ENCODE measurements at places on chromosomes 1 and 21.
A peak's percentile ranks its signal among the peaks of the same experiment; 100 is the strongest.

DNA sequence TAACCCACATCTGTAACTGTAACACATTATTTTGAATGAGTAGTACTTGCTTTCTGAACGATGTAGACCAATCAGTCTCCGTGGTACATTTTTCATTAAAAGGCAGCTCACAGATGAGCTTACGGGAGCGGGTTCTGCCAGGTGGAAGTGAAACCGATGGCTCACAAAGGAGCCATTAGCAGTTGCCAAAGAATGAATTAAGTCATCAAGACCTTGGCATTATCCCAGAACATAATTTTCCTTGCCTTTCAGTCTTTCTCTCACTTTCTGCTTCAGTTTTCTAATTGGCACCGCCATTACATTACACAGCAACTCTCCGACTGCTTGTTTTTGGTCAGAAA lies 33.5 kb upstream of the UTS2 start:
- DNase-seq = no peak

GRCh38 chr1:110380672-110381283 lies 10.0 kb downstream of the SLC16A4 start:
- DNase-seq = no peak

GRCh38 chr1:154485106-154485505 lies 16.9 kb upstream of the TDRD10 start:
- DNase-seq = no peak

GRCh38 chr1:228393268-228393701 lies 13.3 kb downstream of the TRIM11 start:
- no peak for DNase-seq

- DNase-seq = no peak
Measured at GRCh38 chr1:115505148-115505571, 136.6 kb upstream of the VANGL1 start.

DNA sequence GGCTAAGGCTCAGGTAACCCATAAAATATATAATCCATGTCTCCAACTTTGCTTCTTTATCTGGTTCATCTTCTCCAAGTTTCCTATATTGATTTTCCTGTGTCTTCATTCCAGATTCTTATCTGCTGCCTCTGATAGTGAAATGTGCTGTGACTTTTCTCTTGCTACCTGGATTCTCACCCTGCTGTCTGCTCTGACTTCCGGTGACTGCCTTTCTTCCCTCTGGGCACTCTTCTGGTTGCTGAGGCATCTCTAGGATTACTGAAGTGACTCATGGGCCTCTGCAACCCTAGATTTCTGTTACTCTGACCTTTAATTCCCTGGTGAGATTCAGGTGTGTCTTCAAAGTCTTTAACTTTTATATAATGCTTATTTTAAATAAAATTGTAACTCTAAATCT lies 46.9 kb downstream of the GIPC2 start:
- DNase-seq = no peak

DNA sequence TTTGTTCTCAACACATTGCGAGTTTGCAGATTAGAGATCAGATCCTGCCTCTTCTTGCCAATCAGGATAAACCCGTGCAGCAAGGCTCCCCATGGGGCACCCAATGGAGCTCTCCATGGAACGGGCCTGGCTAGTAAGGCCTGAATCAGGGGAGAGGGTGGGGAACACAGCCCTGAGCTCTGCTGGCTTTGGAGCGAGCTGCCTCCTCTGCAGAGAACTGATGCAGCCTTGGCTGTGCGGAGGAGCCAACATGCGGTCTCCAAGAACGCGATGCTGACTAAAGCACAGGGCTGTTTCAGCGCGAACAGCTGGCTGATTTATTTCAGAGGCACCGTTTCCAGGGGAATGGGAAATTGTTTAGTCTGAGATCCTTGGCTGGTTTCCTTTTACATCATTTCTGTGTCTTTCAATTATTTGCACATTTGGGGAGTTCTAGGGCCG lies 139.7 kb downstream of the TSEN15 start:
- DNase-seq = peak; percentile 92

GRCh38 chr1:198157847-198158725 lies 1.3 kb downstream of the NEK7 start:
- DNase-seq = no peak

DNA sequence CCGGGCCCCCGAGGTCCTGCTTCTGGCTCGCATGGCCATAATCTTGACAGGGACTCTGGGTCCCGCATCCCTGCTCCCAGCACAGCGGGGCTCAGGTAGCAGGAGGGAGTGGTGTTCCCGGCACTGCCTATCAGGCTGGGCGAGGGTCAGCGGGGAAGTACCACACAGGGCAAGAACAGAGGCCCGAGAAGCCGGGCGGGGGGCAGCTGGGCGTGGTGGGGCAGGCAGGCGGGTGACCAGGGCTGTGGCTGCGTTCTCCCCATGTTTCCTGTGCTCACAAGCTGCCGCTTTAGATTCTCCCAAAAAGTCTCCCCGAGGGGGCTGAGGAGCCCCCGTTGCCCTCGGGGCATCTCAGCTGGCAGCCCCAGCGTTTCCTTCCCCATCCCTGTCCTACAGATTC lies 18.3 kb downstream of the ATAD3B start:
- no peak for DNase-seq

GRCh38 chr1:235759336-235759735 lies 107.4 kb downstream of the LYST start:
- DNase-seq = no peak

DNA sequence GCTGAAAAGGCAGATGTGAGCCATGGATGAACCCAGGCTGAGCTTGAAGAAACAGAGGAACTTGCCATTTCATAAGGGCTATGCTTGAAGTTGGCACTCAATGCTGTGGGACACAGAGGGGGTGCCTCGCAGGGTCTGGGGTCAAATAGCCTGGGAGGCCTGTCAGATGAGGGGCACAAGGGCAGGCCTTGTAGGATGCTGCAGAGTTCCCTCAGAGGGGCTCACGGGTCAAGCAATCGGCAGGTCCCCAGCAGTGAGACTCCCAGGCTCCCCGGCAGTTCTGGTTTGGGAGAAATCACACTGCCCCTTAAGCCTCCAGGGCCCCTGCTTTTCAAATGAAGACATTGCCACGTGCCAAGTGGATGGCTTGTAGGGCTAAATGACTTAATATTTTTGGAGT lies 116.7 kb upstream of the GRIK3 start:
- DNase-seq = no peak

- DNase-seq = no peak
Measured at GRCh38 chr1:46489169-46489637, 433 bp upstream of the DMBX1 start.

All from kidney (tissue), 22 donors.